Activated CD4-positive, alpha-beta memory T cell treated with anti-CD3 and anti-CD28 coated beads, Interleukin-2, amount 10 ng/mL, durations not matched to agents 7 days and 5 days (primary cell): ENCODE measurements at places on chromosomes 3 and 15.

DNA sequence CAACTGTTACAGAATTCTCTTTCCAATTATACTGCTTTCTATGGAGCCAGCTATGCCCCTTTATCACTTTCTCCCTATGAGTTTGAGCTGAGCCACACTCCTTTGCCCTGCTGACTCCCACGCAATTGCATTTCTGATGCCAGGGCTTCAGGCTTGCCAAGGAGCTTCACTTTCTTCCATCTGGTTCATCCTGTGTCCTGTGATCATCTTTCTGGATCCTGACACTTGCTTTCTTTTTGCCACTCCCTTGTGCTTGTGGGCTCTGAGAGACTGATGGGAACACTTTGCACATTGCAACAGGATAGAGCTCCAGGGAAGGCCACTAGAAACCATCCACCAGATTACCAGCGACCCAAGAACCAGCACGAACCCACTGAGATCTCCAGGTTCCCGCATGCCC is 77.0 kb upstream of the SEC13 start:
- no peak overlapping the region for H3K27ac ChIP-seq
- H3K36me3 ChIP-seq = no peaks in the 10 kb centered on the region
- no peak overlapping the region for H3K4me3 ChIP-seq

DNA sequence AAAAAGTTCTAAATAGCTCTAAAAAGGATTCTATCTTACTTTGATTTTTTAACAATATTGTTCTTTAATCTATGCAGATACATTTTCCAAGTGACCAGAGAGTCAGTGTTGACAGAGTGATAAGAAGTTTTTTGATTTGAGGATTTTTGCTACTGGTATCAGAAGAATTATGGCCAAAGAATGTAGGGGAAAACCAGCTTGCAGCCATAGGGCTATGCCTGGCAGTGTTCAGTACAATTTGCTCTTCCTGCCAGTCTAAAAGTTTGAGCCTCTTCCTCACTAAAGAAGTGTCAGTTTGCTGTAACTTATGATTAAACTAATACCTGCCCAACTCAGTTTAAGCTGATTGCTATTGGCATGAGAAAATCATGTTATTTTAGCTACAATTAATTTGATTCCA is 35.3 kb upstream of the FSIP1 start:
- no peaks in the 10 kb centered on the region for H3K36me3 ChIP-seq
- H3K27ac ChIP-seq = no peak overlapping the region
- no peaks in the 10 kb centered on the region for H3K4me1 ChIP-seq
- peaks cover 12% of the 10 kb centered on the region for H3K27me3 ChIP-seq
- no peak for DNase-seq
- H3K4me3 ChIP-seq = no peak overlapping the region

- no peaks in the 10 kb centered on the region for H3K27me3 ChIP-seq
- H3K4me3 ChIP-seq = no peak overlapping the region
- no peak overlapping the region for H3K27ac ChIP-seq
- H3K4me1 ChIP-seq = no peaks in the 10 kb centered on the region
- no peak for DNase-seq
Observed at GRCh38 chr3:41131224-41131623, 68.1 kb upstream of the CTNNB1 start.

GRCh38 chr15:80673561-80674244 is 21.4 kb upstream of the ABHD17C start:
- H3K4me3 ChIP-seq = no peak overlapping the region
- H3K27ac ChIP-seq = no peak overlapping the region
- H3K36me3 ChIP-seq = no peaks in the 10 kb centered on the region
- no peak for DNase-seq

GRCh38 chr15:88166082-88166993 is 90.2 kb downstream of the NTRK3 start:
- H3K27ac ChIP-seq = no peak overlapping the region
- no peak for DNase-seq
- H3K36me3 ChIP-seq = no peaks in the 10 kb centered on the region
- no peaks in the 10 kb centered on the region for H3K4me1 ChIP-seq
- no peaks in the 10 kb centered on the region for H3K27me3 ChIP-seq

DNA sequence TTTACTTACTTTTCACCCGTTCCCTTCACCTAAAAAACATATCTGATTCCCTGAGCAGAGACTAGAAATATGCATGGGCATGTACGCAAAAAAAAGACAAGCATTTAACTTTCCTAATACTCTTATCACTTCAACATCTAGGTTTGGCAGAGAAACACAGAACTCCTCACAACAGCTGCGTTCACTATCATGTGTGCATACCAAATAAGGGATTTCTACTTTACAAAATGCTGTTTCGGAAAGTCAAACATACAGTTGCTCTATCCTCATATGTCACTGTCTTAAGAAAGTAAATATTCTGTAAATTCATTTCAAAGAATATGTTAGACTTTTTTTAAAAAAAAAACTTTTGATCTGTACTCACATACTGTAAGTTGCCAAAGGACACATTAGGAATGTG is 65.1 kb upstream of the CBLB start:
- H3K27ac ChIP-seq = no peak overlapping the region
- no peak for DNase-seq
- H3K4me1 ChIP-seq = peaks cover 2% of the 10 kb centered on the region
- peaks cover 3% of the 10 kb centered on the region for H3K36me3 ChIP-seq
- no peaks in the 10 kb centered on the region for H3K27me3 ChIP-seq
- no peak overlapping the region for H3K4me3 ChIP-seq

- no peak for DNase-seq
- H3K27me3 ChIP-seq = no peaks in the 10 kb centered on the region
- no peak overlapping the region for H3K4me3 ChIP-seq
- no peak overlapping the region for H3K27ac ChIP-seq
Observed at GRCh38 chr3:49901366-49902339, 2.0 kb downstream of the MST1R start.

- H3K4me1 ChIP-seq = peaks cover 39% of the 10 kb centered on the region
- H3K27ac ChIP-seq = no peak overlapping the region
- no peak overlapping the region for H3K4me3 ChIP-seq
- peaks cover 17% of the 10 kb centered on the region for H3K36me3 ChIP-seq
- no peaks in the 10 kb centered on the region for H3K27me3 ChIP-seq
Observed at GRCh38 chr15:89142423-89142822, 54.2 kb downstream of the ABHD2 start.

DNA sequence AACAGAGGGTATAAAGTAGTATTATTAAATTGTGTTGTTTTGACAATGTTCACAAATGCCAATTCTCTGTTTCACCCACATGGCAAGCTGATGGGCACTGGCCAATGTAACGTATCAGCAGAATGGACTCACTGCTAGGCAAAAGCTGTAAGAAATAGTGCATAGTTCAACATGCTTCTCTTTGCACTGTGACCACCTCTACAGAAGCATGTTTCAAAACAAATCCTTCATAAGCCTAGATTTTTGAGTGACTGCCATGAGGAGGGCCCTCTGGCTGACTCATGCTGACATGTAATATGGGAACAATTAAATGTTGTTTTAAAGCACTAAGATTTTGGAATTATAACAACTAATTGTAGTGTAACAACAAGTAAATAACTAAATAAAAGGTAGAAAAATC is 3.2 kb downstream of the GBE1 start:
- H3K27ac ChIP-seq = no peak overlapping the region
- no peak for DNase-seq
- H3K36me3 ChIP-seq = peaks cover 56% of the 10 kb centered on the region
- H3K4me3 ChIP-seq = no peak overlapping the region

- H3K27me3 ChIP-seq = peaks cover 15% of the 10 kb centered on the region
- no peak for DNase-seq
- H3K4me3 ChIP-seq = no peak overlapping the region
- H3K27ac ChIP-seq = no peak overlapping the region
- no peaks in the 10 kb centered on the region for H3K36me3 ChIP-seq
Observed at GRCh38 chr15:34729886-34730285, 24.9 kb downstream of the GJD2 start.
